ENCODE measurements at places on chromosomes 5 and 9. TPM values are rescaled to one million over a fixed set of nuclear protein-coding genes. Genes with fewer than 3 reads are reported as not detected.

Gene OTP
- polyA plus RNA-seq, result not detected

Gene NRARP
- 52.0 TPM for polyA plus RNA-seq

Gene TRIM14
- polyA plus RNA-seq, result 13.0 TPM

Gene CTXN3
- polyA plus RNA-seq, result not detected

Gene CNTFR
- polyA plus RNA-seq, result 5.4 TPM

Gene PCDHGA7
- polyA plus RNA-seq, result 0.55 TPM

Gene DEPDC1B
- polyA plus RNA-seq, result 30.8 TPM

Gene UGCG
- polyA plus RNA-seq, result 14.9 TPM

GRCh38 chr5:58921159-58921558 lies 338.3 kb downstream of the RAB3C start:
- no peak for DNase-seq

DNA sequence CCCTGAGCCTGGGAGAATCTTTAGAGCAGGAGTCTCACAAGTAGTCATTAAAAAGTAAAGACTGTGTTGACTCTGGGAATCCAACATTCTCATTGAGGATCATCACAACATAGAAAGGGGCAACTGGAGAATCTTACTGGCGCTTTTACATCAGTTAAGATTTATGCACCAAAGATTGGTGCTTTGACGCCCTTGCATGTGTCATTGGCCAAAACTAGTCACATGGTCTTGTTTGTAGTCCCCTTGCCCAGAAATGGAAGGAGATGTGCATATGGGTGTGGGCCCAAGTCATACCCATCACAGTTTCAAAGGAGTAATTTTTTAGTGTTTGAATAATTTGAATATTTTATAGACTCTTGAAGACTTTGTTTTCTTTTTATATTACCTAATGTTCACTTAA lies 228.2 kb downstream of the PRR16 start:
- DNase-seq, result no peak

DNA sequence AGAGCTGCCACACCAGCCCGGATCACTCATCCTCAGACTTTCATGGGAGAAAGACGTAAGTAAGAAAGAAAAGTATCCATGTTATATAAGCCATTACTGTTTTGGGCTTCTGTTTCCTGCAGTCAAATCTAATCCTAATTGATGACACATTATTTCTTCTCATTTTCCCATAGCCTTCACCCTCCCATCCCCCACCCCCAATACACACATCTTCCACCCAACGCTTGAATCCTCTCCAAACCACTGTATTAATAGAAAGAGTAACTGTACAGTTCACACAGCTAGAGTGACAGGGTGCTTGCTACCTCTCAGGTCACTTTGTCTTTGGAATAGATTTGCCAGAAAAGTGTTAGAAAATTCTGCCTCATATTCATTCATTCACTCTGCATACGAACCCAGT lies 69.3 kb upstream of the IL17B start:
- no peak for DNase-seq

- no peak for DNase-seq
Measured at GRCh38 chr9:17065062-17065461, 69.8 kb upstream of the CNTLN start.

- DNase-seq, result no peak
Measured at GRCh38 chr9:76394960-76395252, 680 bp upstream of the RFK start.

DNA sequence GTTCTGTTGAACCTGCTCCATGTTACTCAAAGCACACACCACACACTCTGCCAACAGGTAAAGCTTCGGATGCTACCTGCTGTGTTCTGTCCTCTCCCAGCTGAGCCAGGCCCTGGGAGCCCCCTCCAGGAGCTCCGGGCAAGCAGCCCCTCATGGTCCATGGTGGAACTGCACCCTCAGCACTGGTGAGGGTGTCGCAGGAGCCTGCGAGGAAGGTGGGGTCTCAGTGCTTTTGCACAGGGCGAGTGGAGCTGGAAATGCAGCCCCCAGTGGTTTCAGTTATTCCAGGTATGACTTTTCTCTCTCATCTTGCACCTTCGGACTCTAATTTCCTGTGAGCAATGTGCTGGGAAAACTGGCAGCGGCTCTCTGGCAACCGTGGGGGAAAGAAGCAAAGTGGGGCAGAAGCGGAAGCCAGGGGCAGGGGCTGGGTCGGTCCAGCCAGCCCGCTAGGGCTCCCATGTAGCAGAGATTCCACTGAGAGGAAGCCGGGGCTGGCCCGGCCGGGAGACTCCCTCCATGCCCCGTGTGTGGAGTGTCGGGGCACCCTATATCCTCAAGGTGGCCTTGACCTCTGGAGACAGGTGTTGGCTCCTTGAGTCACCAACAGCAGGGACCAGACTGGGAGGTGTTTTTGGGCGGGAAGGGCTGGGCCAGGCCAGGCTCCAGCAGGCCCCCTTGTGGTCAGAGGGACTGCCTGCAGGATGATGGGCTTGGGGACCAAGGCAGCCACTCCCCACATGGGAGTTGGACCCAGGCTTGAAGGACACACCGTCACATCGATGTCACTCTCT lies 75.6 kb upstream of the PRSS3 start:
- DNase-seq, result no peak

GRCh38 chr5:143046314-143046713 lies 276.1 kb downstream of the ARHGAP26 start:
- DNase-seq, result no peak

DNA sequence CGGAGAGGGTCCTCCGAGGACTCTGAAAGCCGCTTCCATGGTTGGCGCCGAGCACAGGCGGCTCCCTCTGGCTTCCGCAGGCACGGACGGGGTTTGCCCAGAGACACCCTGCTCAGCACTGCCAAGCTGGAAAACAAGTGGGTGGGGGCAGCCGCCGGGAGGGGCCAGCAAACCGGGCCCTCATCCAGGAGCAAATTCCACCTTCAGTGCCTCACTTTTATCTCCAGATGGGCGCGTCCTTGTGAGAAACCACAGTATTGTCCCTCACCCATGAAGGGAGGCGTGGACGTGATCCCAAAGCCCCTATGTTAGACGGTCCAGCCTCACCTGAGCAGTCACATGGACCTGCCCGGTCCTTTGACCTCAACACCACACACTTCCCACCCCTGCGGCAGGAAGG lies 29.0 kb downstream of the MED10 start:
- DNase-seq, result no peak

DNA sequence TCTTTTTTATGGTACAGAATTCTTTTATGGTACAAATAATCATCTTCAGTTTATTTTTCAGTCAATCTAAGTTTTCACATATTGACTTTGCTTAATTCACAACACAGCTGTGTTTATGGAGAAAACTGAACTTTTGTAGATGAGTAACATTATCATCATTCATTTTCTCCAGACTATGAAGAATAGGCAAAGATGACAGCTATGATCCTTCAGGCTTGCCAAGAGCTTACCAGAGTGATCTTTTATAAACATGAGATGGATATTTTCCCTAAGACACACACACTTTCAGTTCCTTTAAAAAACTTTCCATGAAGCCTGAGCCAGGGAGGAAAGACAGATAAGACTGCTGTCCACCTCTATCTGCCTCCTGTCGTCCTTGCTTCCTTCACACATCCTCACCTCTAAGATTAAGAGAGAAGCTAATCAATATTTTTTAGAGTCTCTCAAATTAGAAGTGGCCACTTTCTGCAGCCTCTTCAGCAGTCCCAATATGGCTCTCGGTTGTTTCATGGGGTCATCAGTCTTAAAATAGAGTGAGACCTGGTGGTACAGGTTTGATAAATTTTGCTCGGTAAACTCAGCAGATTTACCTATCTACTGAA lies 108.1 kb upstream of the SLC27A6 start:
- no peak for DNase-seq

GRCh38 chr5:158142156-158142555 lies 283.2 kb upstream of the CLINT1 start:
- DNase-seq, result no peak

- DNase-seq, result no peak
Measured at GRCh38 chr5:177358370-177358819, 671 bp downstream of the RGS14 start.

DNA sequence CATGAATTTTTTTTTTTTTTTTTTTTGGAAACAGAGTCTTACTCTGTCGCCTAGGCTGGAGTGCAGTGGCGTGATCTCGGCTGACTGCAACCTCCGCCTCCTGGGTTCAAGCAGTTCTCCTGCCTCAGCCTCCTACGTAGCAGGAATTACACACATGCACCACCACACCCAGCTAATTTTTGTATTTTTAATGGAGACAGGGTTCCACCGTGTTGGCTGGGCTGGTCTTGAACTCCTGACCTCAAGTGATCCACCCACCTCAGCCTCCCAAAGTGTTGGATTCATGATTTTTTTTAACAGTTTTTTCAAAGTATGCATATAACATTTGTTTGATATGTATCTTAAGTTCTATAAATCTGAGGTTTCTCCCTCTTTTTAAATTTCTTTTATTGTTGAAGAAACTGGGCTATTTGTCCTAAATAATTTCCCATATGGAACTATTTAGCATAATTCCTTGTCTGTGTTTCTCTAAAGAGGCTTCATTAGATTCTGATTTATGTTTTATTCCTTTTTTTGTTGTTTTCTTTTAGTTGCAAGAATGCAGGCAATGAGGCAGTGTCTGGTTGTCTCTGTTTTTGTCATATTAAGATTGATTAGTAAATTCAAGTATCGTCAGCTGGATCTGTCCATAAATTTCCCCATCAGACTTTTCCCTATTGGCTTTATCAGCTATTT lies 16.4 kb downstream of the RARS1 start:
- no peak for DNase-seq

DNA sequence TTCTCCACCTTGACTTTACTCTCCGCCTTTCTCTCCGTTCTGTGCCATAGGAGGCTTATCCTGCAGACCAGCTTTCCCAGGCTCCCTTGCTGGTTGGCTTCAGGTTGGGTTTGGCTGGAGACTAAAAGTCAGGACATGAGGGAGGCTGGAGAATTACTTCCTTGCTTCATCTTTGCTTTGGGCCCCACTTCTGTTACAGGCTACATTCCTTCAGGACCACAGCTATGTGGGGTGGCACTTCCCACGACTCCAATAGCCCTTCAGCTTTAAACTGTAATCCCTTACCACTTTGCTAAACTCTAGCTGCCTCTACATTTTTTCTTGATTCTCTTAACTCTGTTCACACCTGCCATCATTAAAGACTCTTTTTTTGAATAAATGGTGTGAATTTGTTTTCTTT lies 186.7 kb upstream of the NR4A3 start:
- no peak for DNase-seq

GRCh38 chr5:109411627-109412026 lies 1.9 kb upstream of the PJA2 start:
- no peak for DNase-seq

- no peak for DNase-seq
Measured at GRCh38 chr9:114694719-114695269, 12.8 kb upstream of the TEX48 start.

- no peak for DNase-seq
Measured at GRCh38 chr5:137995077-137995748, 37.7 kb downstream of the FAM13B start.

DNA sequence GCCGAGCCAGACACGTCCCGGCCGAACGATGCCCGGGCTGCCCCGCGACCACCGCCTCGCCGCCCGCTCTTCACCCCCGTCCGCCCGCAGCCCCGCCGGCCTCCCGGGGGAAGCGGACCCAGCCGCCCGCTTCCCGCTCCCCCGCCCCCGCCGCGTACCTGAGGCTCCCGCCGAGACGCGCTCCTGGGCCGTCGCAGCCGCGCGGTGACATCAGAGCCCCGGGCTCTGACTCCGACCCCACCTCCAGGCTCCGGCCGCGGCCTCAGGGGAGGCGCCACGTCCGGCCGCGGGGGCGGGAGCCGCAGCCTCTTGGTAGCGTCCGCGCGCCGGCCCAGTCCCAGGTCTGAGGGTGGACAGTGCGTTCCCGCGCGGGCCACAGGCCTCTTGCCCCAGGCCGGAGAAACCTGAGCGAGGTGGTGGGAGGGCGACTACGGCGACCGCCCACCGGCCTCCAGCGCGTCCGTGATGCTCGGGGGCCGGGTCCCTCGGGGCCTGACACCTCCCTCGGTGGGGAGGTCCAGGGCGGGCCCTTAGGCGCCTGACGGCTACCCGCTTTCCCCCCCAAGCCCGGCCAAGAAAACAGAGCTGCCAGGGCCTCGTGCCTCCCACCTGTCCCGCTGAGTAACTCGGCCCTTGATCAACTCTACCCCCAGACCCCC lies at the start of gene SHROOM1:
TSS of gene SHROOM1 (minus strand) at position 212 of the 659 bp plus-strand sequence. CDS start 4,507 bp downstream, outside the sequence.
- peak; percentile 83 for DNase-seq

- DNase-seq, result no peak
Measured at GRCh38 chr5:131846536-131846935, 49.7 kb upstream of the FNIP1 start.

- DNase-seq, result no peak
Measured at GRCh38 chr5:117487556-117487955, 912.9 kb upstream of the SEMA6A start.

GRCh38 chr5:64969578-64969977 lies 200.8 kb downstream of the CWC27 start:
- no peak for DNase-seq

- DNase-seq, result no peak
Measured at GRCh38 chr5:36590513-36591286, 15.7 kb upstream of the SLC1A3 start.

- DNase-seq, result peak; percentile 33
Measured at GRCh38 chr9:124183772-124184171, 74.0 kb upstream of the NEK6 start.

- no peak for DNase-seq
Measured at GRCh38 chr5:10946050-10946449, 185.0 kb upstream of the DAP start.

DNA sequence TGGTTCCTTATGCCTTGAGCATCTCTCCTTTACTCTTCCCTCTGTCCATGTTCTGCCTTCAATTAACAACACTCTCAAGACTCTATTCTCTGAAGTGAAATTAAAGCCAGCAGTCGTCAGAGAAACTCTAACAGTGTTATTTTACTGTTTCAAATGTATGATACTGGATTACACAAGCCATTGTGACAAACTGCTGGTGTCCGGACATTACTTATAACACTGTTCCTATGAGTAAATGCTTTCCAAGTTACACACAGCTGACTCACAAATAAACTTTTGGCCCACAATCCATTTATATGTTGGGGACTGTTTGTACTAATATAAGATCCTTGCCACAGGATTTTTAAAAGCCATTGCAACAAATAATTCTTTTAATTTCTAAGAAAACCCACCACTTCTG lies 63.2 kb upstream of the GHR start:
- no peak for DNase-seq

DNA sequence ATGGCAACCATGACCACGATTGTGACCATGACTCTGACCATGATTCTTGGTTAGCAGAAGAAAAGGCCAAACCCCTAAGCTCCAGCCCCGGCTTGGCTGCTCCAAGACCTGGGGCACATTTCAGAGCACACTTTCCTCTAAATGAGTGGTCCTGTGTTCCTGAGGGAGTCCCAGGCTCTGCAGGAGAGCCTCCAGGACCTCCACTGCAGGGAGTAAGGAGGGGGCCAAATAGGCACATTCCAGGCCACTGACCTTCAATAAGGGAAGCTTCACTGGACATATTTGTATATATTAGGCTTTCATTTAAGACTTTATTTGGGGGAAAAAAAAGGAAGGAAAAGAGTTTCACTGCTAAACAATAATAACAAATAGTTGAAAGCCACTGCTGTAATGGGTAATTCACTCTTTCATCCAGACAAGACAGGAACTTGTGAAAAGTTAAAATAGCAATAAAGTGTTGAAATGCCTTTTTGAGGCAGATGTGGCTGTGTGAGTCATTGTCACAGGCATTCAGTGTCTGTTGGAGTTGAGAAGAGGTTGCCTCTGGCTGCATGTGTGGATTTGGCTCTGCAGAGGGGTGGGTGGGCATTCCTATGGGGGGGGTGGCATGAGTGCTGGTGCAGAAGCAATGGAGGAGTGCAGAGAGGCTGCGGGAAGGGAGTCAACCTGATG lies 63.9 kb upstream of the TGFBR1 start:
- DNase-seq, result no peak

GRCh38 chr5:54304040-54304439 lies 6.3 kb downstream of the ARL15 start:
- no peak for DNase-seq

All from H1 (cell line).